KBM-7 (cell line): ENCODE measurements at places on chromosomes 6 and 20.
A peak's percentile ranks its signal among the peaks of the same experiment; 100 is the strongest.

DNA sequence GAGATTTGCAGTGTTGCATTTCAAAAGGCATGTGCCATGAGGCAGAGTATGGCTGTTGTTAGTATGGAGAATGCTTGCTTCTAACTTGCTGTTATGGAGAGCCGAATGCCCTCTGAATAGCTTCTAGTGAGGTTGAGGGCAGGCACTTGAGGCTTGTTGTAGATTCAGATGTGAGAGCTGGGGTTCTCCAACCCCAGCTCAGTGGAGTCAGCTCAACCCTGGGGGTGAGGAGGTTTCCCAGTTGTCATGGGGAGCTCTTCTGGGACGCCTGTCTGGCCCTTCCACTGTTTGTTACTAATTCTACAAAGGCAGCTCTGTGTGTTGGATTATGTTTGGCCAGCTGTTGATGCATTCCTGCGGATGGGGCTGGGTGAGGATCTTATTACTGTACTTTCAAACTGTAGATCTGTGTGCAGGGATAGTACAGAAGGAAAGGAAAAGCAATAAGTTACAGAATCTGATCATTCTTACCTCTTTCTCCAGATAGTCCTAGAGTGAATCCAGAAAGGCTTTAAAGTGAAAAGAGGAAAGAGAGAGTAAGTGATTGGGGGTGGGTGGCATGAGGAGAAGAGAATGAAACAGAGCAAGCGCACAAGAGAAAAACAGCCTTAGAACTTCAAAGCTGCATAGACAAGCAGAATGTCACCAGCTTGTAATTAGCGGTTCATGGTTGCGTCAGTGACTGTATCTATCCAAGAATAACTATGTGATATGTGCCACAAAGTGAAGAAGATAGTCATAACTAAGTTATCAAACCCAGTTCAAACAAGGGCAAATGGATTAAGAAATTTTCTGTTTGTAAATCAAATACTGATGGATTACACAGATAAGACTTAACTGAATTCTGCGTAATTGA, 148.7 kb downstream of the PRL start:
- DNase-seq, result no peak

DNA sequence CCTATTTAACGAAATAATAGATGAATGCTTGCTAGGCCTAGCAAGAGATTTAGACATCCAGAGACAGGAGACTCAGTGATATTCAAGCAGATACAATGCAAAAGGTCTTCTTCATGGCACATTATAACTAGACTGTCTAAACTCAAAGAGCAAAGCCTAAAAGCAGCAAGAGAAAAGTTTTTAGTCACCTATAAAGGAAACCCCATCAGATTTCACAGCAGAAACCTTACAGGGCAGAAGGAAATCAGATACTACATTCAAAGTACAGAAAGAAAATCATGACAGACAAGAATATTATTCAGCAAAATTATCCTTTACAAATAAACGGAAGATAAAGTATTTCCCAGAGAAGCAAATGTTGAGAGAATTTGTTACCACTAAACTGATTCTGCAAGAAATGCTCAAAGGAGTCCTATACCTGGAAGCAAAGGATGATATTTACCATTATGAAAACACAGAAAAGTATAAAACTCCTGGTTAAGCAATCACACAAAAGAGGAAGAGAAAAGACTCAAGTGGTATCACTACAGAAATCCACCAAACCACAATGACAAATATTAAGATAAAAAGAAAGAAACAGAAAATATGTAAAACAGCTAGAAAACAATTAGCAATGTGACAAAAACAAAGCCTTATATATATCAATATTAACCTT, 333.7 kb downstream of the MEI4 start:
- no peak for DNase-seq

GRCh38 chr6:1200081-1200408, 111.9 kb upstream of the FOXQ1 start:
- DNase-seq, result no peak

DNA sequence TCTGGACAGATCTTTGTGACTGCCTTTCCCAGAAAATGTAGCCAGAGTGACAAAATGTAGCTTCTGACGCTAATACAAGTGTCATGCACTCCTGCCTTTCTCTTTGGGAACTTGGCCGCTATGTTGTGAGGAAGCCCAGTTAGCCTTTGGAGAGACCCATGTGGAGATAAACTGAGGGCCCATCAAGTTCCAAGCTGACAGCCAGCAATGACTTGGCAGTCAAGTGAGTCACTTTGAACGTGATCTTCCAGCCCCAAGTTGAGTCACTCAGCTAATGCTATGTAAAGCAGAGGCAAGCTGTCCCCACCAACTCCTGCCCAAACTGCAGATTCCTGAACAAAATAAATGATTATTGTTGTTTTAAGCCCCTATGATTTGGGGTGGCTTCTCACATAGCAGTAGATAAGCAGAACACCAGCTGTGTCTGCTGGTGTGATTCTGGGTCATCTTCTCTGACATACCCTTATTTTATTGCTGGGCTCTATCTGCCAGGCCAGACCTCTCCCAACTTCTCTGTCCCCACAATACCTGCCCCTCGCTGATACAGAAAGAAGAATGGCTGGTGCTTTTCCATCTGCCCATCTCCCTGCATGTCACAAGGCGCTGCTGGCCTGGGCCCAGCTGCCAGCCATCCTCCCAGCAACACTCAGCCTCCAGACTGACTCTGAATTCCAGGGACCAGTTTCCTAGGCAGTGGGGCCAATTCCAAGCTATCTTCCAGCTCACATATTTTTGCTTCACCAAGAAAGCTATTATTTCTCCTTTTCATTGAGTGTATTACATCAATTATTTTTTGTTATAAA, 274.8 kb downstream of the LRFN2 start:
- no peak for DNase-seq

GRCh38 chr20:43710370-43711044, 16.3 kb downstream of the GTSF1L start:
- DNase-seq, result no peak

GRCh38 chr20:38748861-38749149, 545 bp downstream of the ACTR5 start:
- DNase-seq, result no peak

DNA sequence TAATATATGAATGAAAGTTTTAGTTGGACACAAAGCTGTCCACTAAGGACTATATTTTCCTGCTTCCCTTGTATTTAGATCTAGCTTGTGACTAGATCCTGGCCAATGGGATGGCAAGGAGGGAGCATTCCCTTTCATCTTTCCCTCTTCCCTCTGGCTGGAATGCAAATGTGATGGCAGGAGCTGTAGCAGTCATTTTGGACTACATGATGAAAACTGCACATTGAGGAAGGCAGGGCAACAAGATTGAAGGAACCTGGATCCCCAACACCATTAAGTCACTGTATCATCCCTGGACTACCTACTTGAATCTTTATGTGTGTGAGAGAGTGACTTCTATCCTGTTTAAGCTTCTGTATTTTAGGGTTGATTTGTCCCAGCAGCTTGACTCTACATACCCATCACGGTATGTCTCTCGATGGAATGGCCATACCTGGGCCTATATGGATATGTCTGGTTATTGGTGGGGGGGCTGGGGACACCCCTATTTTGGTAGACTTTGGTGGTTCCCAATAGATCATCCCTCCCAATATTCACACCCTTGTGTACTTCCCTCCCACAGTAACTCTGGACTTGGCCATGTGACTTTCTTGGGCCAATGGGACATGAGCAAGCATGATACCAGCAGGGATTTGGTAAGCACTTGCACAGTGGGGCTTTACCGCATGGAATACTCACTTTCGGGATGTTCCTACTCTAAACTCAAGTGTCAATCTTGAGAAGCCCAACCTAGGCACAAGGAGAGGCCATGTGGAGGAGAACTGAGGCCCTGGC, 128.5 kb downstream of the VEGFA start:
- DNase-seq, result no peak

DNA sequence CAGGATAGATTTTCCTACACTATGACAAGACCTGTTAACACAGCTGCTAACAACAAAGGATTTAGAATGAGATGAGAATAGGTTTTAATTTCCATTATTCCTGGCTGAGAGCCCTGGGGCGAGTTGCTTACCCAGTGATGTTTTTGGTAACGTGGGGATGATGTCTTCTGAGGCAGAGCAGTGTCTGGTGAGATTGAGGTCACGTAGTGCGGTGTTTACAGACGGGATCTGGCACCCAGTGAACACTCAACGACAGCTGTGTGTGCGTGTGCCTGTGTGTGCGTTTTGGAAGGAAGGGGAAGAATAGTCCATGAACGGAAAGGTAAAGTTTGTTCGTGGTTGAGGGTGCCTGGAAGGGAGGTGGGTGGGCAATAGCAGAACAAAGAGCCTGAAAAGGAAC, 384.7 kb downstream of the C6orf118 start:
- no peak for DNase-seq

DNA sequence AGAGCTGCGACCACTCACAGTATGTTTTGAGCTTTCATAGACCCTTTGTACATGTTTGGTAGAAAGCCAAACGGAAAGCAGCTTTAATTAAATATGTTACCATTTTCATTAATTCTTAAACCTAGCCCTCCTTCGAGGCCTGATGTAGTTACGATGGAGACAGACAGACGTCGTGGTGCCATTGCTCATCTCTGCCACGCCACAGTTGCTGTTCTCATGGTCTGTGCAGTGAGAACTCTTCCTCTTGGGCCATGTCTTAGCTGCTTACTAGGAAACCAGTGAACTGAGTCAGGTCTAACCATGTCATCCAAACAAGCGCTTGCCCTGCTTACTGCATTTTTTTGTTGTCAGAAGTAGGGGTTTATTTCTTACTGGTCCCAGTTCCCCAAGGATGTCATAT, 62.8 kb downstream of the SNX9 start:
- no peak for DNase-seq

GRCh38 chr6:45278367-45278766, 49.8 kb upstream of the RUNX2 start:
- DNase-seq, result no peak

DNA sequence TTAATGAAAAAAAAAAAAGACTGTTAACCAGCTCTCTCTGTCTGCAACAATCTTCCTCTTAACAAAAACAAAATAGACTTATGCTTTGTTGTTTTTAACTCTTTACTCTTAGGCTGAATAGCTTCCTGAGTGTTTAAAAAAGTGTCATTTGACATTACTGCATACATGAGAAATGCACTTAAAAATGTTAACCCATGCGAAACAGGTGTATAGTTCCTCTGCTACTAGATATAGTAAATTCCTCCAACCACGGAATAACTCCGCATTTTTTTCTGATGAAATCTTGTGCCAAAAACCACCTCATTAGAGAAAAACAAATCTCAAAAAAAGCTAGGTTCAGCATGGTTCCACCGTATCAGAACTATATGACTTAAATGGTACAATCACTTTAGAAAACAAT, 426.0 kb downstream of the ADGRB3 start:
- DNase-seq, result no peak

GRCh38 chr6:20458027-20458894, 56.6 kb downstream of the E2F3 start:
- peak; percentile 29 for DNase-seq

GRCh38 chr20:24948939-24949679, at the start of gene CST7:
TSS of gene CST7 (plus strand) at chr20:24949269. CDS start at chr20:24949506, 237 bp downstream.
- peak; percentile 91 for DNase-seq

- DNase-seq, result no peak
These were observed 57.4 kb downstream of the PRL start for GRCh38 chr6:22239261-22239921.

GRCh38 chr6:148548749-148549140, 198.1 kb upstream of the UST start:
- no peak for DNase-seq

- no peak for DNase-seq
These were observed 242.5 kb downstream of the ADGRG6 start for GRCh38 chr6:142544199-142544838.

GRCh38 chr6:158077676-158078075, 90.4 kb downstream of the SERAC1 start:
- no peak for DNase-seq

- peak; percentile 97 for DNase-seq
These were observed at the start of gene ILRUN for GRCh38 chr6:34696739-34697543. TSS of gene ILRUN (minus strand) at chr6:34696767. CDS start at chr6:34696603, 164 bp downstream.

DNA sequence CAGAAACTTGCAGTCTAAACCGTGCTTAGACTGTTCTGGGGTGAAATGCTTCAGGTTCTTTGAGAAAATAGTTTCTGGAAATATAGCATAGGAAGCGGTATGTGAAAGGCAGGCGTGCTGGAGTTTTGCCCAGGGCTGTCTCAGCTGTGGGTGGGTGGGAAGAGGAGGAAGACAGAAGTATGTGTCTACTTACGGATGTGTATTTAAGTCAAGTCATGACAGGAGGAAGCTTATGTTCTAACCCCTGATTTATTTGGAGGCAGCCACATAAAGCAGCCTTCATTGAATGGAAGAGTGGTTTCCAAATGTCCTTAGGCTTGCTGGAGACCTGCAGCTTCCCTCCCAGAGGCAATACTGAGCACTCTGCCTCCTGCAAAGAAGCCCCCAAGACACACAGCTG, 345.8 kb upstream of the PRND start:
- DNase-seq, result peak; percentile 65

DNA sequence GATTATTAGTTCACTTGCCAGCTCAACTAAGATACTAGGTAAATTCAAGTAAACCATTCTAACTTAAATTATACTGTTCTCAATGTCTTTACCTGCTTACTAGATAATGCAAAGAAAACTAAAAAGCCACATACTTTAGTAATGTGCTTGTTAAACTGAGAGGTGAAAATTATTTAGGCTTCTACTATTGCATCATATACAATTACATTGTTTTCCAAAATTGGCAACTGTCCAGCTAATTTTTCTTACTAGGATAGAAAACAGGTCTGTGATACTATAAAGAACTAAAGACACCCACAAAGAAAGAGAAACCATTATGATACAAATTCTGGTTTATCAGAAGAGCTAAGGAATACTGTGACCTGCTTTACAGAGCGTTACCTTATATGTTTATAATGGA, 45.6 kb upstream of the ALDH8A1 start:
- DNase-seq, result no peak

DNA sequence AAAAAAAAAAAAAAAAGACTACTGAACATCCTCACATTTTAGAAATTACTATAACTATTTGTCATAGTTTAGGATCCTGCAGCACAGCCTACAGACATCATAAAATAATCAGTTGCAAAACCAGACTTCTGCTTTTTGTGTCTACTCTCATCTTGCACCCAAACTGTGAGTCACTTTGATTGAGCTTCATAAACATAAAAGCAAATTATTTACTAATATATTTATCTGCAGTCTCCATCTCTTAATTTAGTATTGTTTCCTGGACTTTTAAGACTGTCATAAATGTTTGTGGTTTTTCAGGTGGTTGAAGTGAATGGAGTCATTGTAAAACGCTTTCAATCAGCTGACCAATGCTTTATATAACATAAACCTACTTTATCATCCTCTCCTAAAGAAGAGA, 14.8 kb upstream of the CALHM6 start:
- DNase-seq, result peak; percentile 55

DNA sequence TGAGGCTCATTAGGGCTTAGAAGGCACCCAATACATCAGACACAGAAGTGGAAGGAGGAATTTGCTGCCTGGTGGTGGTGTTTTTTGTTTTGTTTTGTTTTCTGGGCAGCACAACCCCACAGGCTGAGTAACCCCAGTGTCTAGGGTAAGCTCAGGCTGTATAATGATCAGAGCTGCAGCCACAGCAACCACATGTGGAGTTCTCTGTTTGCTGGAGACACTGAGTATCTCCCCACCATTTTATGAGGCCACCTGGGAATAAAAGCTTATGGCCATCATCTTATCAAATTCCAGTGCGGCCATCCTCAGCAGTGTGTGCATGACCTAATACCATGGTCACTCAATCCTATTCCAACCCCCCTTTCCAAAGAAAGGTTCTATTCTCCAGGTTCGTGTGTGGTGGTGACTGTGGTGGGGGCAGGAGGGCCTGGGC, 3.4 kb upstream of the DLL1 start:
- no peak for DNase-seq
